ENCODE measurements at places on chromosomes 7 and 10. TPM values are rescaled to one million over a fixed set of nuclear protein-coding genes. Genes with fewer than 3 reads are reported as not detected.

The MMRN2 gene
- total RNA-seq: 6.1 TPM

GRCh38 chr10:3137958-3138726 is 34.4 kb downstream of the PITRM1 start:
- no peak for DNase-seq

The IQUB gene
- total RNA-seq: not detected

DNA sequence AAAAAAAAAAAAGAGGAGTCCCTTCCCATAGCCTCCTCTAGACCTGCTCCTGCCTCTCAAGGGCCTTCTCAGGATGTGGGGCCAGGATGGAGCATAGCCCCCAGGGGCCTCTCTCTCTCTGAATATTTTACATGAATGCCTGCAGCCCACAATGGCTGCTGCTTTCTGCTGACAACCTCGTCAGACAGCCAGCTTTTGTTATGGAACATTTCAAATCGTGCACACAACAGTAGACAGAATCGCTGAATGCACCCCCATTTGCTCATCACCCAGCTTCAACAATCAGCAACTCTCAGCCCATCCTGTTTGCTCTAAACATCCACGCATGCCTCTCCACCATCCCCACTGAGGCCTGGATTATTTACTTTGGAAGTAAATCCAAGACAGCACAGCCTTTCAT is 5.4 kb downstream of the PLAC9 start:
- no peak for DNase-seq

- peak; percentile 27 for DNase-seq
These were observed 36.0 kb upstream of the DGKI start for GRCh38 chr7:137882806-137883205.

Measured in bronchial epithelial cell (primary cell).